Neural progenitor cell (in vitro differentiated cells): ENCODE measurements at places on chromosomes 16 and 17.

- H3K4me3 ChIP-seq: no peak overlapping the region
- DNase-seq: no peak
- no peaks in the 10 kb centered on the region for H3K27me3 ChIP-seq
- H3K36me3 ChIP-seq: no peaks in the 10 kb centered on the region
- H3K27ac ChIP-seq: no peak overlapping the region
These were observed 2.8 kb downstream of the AANAT start for GRCh38 chr17:76469991-76470739.

DNA sequence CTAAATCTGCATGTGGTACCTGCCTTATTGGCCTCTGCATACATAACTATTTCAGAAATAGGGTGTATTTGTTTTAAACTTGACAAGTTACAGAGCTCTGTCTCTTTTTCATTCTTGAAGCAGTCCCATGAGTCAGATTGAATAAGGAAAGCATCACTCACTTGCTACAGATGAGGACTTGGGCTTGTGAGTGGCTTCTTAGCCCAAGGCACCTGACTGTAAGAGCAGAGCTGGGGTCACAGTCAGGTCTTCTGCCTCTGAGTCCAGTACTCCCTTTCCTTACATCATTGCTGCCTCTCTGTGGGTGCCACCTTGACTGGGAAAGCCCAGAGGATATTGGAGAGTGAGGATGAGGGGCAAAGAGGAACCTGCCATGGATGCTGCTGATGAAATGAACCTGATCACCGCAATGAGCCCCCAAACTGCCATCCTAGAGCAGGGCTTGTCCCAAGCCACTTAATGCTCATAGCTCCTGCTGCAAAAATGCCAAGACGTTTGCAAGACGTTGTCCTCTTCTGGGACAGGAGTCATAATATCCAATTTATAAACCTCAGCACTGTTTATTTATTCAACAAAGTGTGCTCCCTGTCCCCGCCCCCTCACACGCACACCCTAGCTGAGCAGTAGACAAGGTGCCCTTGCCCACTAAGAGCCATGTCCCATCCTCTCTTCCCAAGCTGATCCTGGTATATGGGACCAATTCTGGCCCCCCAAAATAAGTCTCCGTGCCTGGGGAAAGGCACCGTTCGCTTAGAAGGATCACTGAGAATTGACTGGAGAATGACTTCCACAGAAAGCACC is 74.1 kb downstream of the CCDC182 start:
- no peak for DNase-seq
- H3K4me1 ChIP-seq: peaks cover 5% of the 10 kb centered on the region
- no peaks in the 10 kb centered on the region for H3K27me3 ChIP-seq
- no peaks in the 10 kb centered on the region for H3K36me3 ChIP-seq
- no peak overlapping the region for H3K27ac ChIP-seq

DNA sequence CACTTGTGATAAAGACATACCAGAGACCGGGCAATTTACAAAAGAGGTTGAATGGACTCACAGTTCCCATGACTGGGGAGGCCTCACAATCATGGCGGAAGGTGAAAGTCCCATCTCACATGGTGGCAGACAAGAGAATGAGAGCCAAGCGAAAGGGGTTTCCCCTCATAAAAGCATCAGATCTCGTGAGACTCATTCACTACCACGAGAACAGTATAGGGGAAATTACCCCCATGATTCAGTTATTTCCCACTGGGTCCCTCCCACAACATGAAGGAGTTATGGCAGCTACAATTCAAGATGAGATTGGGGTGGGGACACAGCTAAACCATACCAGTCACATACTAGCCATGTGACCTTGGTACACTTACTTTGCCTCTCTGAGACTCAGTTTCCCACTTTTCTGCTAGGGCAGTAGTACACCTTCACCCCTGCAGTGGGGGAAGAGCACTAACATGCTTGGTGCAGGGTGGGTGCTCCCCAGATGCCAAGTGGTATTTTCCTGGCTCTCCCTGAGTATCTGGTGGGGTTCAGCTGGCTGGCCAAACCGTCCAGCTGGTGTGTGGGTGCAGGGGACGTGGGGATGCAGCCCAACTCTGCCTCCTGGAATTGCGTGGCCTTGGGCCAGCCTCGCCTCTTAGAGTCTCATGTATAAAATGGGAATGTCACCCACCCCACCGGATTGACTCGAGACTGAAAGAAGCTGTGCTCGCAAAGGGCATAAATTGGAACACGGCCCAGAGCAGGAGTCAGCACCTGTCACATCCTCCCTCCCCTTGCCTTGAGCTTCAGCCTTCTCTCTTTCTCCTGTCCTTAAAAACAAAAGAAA is 364.1 kb downstream of the CPPED1 start:
- H3K4me1 ChIP-seq: peaks cover 14% of the 10 kb centered on the region
- no peaks in the 10 kb centered on the region for H3K36me3 ChIP-seq
- DNase-seq: no peak
- H3K27ac ChIP-seq: no peak overlapping the region

DNA sequence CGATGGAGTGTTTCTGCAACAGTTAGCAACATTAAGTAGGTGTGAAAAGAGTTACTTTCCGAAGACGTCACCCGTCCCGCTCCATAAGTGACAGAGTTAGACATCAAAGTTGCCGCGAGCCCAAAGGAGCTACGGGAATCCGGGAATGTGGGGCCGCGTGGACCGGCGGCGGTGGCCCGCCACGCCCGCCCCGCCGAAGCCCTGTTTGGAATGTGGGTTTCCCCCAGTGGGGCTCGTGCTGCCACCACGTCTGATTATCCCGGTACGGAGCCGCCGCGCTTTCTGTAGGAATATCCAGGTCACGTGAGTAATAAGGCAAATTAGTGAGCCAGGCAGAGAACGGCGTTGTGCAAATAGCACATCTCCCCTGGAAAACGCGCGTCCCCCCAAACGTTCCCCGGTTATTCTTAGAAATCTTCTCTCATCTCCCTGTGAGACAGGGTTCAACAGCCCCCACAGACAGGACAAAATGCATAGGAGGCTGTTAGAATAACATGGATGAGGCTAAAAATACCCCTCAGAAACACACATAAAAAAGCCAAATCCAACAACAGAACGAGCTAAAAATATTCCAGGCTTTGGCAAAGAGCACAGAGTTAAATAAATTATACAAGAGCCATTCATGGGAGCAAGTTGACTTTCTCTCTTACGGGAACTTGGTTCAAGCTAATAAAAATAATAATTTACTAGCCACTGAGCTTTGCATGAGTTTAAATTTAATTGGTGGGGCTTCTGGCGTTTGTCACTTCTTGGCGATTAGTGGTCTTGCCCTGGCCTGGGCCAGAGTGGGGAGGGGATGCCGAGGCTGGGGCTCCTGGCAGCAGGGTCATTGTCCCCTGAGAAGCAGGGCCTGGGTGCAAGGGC is 8.6 kb downstream of the BAHCC1 start:
- no peak overlapping the region for H3K4me3 ChIP-seq
- peaks cover 51% of the 10 kb centered on the region for H3K4me1 ChIP-seq
- H3K27me3 ChIP-seq: peaks cover 39% of the 10 kb centered on the region
- DNase-seq: no peak
- no peak overlapping the region for H3K27ac ChIP-seq

DNA sequence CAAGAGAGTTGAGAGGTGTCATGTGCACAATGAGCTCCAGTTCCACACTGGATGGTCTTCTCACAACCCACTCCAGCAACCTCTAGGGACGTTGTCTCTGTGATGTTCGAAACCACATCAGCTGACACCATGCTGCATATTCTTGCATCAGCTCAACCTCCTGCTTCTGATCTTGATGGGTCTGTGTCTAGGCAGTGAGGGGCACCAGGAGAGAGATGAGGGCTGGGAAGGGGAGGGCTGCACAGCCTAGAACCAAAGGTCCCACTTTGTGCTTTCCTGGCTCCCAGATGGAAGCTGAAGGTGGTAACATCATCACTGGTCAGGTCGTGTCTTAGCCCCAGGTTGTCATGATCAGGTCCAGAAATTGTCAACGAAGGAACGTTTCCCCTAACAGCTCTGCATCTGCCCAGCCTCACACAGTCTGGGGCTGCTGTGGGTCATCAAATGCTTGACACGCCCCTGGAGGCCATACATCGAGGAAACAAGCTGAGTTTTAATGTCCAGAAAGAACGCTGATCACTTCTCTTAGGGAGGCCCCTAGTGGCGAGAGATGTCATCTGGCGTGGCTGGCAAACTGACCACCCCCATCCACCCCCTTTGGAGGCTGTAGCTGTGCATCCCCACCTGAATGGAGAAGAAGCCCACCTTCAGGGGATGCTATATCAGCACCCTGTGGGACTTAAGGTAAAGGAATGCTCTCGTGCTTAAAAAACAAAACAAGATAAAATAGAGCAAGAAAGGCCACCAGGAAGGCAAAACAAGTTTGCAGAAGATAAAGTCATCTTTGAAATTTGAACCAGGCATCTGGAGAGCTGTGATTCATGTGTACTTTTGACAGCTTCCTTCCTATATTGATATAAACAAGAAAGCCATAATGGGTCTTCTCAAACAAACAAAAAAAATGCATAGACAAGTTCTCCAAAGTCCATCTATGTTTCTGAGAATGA is 58.3 kb downstream of the WIPI1 start:
- H3K4me1 ChIP-seq: peaks cover 4% of the 10 kb centered on the region
- no peaks in the 10 kb centered on the region for H3K27me3 ChIP-seq
- no peak overlapping the region for H3K4me3 ChIP-seq
- no peak overlapping the region for H3K27ac ChIP-seq
- peak; percentile 84 for DNase-seq

DNA sequence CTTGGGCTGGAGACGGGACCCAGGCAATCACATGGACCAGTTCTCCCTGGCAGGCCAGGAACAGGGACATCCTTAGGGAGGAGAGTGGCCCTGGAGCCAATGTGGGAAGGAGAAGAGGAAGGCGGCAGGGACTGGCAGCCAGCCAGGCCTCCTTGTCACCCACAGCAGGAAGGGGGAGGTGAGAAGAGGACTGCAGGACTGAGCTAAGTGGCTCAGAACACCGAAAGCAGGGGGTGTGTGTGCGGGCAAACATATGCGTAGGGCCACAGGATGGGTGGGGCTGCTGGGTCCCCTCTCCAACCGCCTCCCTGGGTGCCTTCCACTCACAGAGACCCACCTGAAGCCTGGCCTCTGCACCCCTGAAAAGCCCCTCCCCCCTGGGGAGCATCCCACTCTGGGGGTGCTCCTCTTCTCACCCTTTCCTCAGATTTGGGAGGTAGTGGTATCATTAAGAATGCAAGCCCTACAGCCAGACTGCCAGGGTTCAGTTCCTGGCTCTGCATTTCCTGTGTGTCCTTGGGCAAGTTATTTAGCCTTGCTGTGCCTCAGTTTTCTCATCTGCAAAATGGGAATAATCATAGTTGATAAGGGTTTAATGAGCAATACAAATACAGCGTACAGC is 8.1 kb downstream of the PNMT start:
- H3K4me3 ChIP-seq: no peak overlapping the region
- no peaks in the 10 kb centered on the region for H3K36me3 ChIP-seq
- no peak overlapping the region for H3K27ac ChIP-seq
- no peak for DNase-seq
- H3K4me1 ChIP-seq: no peaks in the 10 kb centered on the region

GRCh38 chr17:17926036-17926435 is 46.2 kb downstream of the TOM1L2 start:
- H3K4me3 ChIP-seq: no peak overlapping the region
- H3K27ac ChIP-seq: no peak overlapping the region
- no peaks in the 10 kb centered on the region for H3K27me3 ChIP-seq
- H3K36me3 ChIP-seq: no peaks in the 10 kb centered on the region
- H3K4me1 ChIP-seq: peaks cover 33% of the 10 kb centered on the region

GRCh38 chr17:60139438-60140285 is 10.1 kb upstream of the CA4 start:
- H3K4me1 ChIP-seq: peaks cover 40% of the 10 kb centered on the region
- no peaks in the 10 kb centered on the region for H3K36me3 ChIP-seq
- H3K4me3 ChIP-seq: peak overlapping the region; percentile 24
- H3K27ac ChIP-seq: no peak overlapping the region
- H3K27me3 ChIP-seq: peaks cover 63% of the 10 kb centered on the region
- peak; percentile 92 for DNase-seq
